ENCODE measurements at places on chromosomes 5 and 9. TPM values are rescaled to one million over a fixed set of nuclear protein-coding genes. Genes with fewer than 3 reads are reported as not detected.

DNA sequence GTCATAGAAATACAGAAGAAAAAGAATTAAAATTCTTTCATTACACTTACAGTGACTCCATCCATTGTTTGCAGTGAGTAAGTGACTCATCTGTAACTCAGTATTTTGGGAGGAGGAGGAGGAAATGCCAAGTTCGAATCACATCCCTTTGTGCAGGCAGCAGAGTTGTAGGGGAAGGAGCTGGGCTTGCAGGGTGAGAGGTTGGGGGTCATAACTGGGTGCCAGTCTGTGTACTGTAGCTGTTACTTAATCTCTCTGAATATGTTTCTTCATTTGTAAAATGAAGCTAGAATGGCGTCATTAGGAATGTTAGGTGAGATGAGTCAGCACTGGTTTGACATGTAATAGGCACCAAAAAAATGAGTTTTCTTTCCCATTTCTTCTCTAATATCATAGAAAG is 235.7 kb upstream of the ADAMTSL1 start:
- no peak for DNase-seq

- DNase-seq: no peak
Measured at GRCh38 chr9:5512658-5513452, 2.5 kb downstream of the PDCD1LG2 start.

DNA sequence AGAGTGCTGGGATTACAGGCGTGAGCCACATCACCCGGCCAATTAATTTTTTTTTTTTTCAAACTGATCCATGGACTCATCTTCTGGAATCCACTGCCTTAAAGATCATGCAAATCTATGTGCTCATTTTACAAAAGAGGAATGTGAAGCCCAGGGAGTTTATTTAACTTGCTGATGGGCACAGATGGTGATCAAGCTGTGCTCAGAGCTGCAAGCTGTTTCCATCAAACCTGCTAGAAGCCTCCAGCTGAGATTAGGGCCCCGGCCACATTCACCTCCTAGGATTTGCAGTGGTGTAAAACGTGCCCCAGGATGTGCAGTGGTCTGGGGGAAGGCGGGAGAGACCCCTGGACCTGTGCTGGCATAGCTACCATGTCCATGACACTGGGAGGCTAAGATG is 56.1 kb upstream of the TUT7 start:
- no peak for DNase-seq

DNA sequence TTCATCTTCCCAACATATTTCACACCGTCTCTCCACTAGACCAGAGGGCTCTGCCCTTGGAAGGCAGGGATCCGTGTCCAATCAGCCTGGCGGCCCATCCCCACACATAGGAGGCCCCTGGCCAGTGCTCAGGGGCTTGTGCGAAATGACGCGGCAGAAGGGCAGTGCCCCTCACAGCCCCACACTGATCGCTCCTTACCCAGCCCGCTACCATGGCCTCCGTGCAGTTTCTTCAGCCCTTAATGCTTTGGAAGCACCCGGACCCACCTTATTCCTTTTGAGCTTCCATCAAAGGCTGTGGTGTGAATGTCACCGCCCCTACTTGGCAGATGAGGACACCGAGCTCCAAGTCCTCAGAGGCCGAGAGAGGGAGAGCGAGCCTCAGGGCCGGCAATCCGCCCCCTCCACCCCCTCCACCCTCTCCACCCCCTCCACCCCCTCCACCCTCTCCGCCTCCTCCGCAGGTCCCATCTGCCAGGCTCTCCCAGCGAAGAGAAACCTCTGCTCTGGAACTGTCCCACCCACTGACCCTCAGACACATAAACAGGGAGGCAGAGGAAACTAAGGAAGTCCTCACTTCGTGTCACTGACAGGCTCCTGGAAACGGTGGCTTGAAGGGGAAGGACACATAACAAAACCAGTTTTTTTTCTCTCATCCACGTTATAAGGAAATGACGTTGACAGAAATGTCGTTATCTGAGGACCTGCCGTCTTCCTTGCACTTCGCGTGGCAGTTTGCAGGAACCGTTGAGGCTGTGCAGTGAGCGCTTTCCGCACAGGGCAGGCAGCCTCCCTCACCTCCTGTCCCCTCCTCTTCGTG is 13.9 kb downstream of the QSOX2 start:
- no peak for DNase-seq

- no peak for DNase-seq
Measured at GRCh38 chr5:2302169-2302568, 419.4 kb upstream of the IRX4 start.

The BTNL3 gene
- not detected for total RNA-seq

The GLDC gene
- total RNA-seq: 21.6 TPM

The CER1 gene
- total RNA-seq: not detected

The ISL1 gene
- 0.13 TPM for total RNA-seq

All from esophagus squamous epithelium (tissue), 5 donors.